ENCODE measurements at places on chromosomes 16 and 17. TPM values are rescaled to one million over a fixed set of nuclear protein-coding genes. Genes with fewer than 3 reads are reported as not detected.

BCL6B gene
- total RNA-seq: 3.1 TPM

GUCY2D gene
- not detected for total RNA-seq

LRRC59 gene
- 31.1 TPM for total RNA-seq

CCDC78 gene
- total RNA-seq: not detected

MT3 gene
- total RNA-seq: not detected

TNFRSF17 gene
- total RNA-seq: not detected

HAP1 gene
- total RNA-seq: 1.0 TPM

NHERF2 gene
- total RNA-seq: 20.3 TPM

KRTAP2-4 gene
- total RNA-seq: 13.4 TPM

WFDC1 gene
- 1.3 TPM for total RNA-seq

APRT gene
- total RNA-seq: 242 TPM

Measured in suprapubic skin (tissue), 4 donors.